ENCODE measurements at places on chromosomes 7 and 10.

DNA sequence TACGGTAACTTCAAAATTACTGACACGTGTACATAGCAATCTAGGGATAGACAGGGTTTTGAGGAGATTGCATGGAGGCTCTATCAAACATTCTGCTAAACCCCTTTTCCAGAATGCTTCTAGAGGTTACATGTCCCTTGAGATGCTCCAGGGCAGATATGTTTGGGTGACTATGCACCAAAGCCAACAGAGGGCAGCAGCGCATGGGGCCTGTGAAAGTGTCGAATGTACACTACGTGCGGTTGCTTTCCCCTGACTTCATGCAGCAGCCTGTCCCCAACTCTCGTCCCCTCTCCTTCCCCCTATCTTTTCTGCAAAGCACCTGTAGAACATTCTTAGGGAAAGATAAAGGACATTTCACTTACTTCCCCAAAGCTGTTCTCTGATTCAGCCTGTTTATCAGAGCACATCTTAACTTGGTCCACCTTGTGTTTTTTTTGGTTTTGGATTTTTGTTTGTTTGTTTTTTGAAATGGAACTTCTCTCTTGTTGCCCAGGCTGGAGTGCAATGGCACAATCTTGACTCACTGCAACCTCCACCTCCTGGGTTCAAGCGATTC is 90.2 kb downstream of the UBE3C start:
- peak; percentile 7 for DNase-seq

DNA sequence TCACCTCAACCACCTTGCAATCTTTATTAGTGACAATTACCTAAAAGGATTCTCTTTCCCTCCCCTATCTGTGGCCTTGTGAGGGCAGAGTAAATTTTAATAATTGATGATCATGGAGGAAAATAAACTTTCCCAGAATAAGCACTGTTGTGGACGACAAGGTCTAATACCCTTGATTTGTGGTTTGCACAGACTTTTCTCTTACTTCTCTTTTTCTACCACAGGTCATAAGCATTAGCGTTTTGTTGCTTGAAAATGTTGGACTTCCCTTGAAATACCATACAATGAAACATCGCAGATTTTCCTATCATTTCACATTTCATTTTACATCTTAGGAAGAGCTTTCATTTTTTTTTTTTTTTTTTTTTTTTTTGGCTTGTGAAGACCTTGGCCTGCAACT is 188.1 kb upstream of the TMEM72 start:
- no peak for DNase-seq

- DNase-seq = no peak
These were observed 203.1 kb downstream of the MGMT start for GRCh38 chr10:129670124-129670523.

DNA sequence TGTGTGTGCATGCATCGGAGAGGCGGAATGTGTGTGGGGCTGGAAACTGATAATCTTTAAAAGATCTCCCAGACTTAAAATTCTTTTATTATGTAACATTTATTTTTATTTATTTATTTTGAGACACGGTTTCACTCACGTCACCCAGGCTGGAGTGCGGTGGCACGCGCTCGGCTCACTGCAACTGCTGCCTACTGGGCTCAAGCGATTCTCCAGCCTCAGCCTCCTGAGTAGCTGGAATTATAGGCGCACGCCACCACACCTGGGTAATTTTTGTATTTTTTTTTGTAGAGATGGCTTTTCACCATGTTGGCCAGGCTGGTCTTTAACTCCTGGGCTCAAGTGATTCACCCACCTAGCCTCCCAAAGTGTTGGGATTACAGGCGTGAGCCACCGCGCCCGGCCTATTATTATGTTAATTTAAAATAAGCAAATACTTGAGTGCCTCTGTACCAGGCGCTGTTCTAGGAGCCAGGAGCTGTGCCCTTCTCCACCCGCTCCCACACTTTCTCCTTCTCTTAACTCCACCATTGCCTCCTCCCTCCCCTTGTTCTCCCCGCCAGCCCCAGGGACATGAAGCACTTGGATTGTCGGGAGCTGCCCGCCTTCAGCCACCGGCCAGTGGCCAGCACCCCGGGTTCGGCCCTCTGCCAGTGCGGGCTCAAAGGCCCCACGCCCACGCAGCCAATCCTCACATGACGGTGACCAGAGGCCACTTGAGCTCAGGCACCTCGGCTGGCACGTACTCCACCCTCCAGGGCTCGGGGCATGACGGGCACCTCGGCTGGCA is 163.6 kb downstream of the DNAJB6 start:
- no peak for DNase-seq

GRCh38 chr10:109737626-109738025 is 185.7 kb downstream of the XPNPEP1 start:
- no peak for DNase-seq

DNA sequence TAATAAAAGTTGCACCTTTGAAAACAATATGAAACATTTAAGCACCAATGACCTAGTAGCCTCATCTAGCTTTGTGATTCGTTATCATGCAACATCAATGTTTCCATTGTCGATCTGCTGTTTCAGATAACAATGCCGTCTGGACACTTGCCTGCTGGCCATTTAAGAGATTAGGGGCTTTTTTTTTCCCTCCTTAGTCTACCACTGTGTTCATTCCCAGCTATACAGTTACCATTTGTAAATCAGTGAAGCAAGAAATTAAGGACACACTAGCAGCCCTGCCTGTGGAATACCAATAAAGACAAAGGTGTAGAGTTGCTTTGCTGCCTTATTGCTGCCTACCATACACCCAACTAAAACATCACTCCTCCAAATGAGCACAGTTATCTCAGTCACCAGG is 37.6 kb upstream of the MYO3A start:
- no peak for DNase-seq

DNA sequence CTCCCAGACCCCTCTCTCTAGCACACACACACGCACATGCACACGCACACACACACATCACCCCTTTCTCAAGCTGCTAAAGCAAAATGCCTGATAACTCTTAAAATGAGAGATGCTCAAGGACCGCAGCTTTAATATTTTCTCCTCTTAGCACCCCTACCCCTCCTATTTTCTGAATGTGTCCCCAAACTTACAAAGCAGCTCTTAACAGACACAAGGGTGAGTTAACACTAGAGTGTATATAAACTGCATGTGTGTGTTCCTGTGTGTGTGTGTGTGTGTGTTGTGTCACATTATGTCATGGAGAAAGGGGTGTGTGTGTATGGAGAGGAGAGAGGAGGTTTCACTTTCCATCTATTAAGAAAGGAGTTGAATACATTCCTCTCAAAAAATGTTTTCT is 1.3 kb downstream of the PTN start:
- DNase-seq = no peak

DNA sequence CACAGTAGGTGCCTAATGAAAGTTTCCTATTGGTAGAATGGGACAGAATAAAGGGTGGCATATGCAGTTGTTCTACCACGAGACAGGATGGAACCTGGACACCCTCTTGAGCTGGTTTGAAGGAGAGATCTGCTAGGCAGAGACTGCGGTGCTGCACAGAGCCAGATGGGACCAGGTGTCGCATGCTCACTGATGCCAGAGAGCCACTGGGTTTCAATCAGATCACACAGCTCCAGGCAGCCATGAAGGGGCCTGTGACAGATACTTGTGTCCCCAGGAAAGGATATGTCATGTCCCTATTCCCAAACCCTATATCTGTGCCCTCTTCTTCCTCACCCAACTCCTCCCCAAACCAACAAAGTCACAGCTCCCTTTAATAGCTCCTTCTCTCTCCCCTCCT is 235.7 kb downstream of the PRPF18 start:
- DNase-seq = no peak

GRCh38 chr10:68135922-68136792 is 26.9 kb downstream of the MYPN start:
- DNase-seq = no peak

GRCh38 chr10:7411671-7412128 is 866 bp upstream of the SFMBT2 start:
- DNase-seq = no peak

- no peak for DNase-seq
These were observed 11.7 kb downstream of the ADIRF start for GRCh38 chr10:86979977-86980448.

DNA sequence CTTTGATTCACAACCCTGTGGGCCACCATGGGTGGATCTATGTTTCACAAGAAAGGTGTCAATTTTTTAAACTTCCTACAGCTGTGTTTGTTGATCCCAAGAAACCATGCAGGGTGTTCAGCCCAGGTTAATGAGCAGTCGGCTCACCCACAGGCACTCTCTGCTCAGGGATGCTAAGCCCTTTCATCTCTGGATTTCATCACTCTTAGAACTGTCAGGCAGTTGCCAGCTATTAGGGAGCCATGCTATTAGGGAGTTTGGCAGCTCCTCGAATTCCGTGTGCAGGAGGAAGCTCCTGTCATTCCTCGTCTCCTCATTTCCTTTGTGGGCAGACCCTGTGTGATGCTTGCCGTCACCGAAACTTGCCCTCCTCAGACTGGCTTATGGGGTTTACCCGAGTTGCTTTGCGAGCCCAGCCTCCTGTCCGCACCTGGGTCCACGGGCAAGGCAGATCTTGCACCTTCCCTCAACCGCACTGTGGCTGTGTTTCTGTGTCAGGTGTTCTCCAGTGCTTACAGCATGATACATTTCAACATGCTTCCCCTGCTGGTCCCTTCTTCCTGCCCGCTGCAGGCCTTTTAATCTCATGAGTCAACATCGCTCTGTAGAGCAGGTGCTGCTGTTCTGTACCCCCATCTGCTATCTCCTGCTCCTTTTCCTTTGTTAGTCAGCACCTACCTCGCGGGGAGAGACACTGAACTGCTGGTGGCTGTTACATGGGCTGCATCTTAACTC is 509.8 kb downstream of the SUGCT start:
- DNase-seq = no peak

- no peak for DNase-seq
These were observed 69.1 kb downstream of the ZMIZ1 start for GRCh38 chr10:79137826-79138225.

DNA sequence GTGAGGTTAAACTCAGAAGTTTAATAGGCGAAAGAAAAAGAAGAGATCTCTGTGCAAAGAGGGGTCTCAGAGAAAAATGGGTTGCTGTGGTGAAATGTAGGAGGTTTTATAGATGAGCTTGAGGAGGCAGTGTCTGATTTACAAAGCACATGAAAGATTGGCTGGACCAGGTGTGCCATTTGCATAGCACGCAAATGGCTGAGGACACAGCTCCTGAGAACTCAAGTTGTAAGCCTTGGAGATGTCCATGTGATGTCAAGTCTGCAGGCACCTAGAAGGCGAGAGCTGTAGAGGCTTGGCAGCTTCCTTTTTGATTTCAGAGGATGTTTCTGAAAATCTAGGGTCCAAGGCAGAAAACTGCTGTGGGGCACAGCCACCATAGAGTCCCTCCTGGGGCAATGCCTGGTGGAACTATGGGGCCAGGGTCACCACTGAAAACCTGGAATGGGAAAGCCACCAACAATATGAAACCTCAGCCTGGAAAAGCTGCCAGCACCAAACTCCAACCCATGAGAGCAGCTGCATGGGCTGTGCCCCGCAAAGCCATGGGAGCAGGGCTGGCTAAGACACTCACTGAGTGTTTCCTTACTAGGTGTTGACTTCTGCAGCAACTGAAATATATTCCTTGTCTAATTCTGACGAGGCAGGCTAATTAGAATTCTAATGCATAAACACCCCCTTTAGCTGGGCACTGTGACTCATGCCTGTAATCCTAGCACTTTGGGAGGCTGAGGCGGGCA is 96.9 kb upstream of the TNS3 start:
- no peak for DNase-seq

GRCh38 chr10:12908773-12909172 is 92.7 kb downstream of the CCDC3 start:
- no peak for DNase-seq

DNA sequence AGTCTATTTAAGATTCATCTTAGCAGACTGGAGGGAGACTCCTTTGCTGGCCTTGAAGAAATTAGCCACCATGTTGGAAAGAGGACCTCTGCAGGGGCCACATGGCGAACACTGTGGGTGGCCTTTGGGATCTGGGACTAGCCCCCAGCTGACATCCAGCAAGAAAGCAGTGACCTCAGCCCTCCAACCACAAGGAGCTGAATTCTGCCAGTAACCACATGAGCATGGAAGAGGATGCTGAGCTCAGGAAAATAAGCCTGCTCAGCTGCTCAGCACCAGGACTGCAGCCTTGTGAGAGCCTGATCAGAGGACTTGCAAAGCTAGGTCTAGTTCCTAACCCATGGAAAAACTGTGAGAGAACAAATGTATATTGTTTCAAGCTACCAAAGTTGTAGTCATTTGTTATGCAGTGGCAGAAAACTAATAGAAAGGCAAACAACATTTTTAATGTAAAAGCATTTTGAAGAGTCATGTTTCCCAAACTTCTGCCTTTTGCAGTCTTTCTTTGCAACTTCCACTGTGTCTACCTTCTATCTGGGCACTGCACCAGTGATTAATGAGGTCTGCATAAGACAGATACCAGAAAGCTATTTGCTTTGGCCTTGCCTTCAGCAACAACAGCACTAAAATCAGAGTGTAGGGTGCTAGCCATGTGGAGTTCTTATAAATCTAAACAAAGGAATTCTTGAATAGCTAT is 183.7 kb downstream of the FGFR2 start:
- no peak for DNase-seq

DNA sequence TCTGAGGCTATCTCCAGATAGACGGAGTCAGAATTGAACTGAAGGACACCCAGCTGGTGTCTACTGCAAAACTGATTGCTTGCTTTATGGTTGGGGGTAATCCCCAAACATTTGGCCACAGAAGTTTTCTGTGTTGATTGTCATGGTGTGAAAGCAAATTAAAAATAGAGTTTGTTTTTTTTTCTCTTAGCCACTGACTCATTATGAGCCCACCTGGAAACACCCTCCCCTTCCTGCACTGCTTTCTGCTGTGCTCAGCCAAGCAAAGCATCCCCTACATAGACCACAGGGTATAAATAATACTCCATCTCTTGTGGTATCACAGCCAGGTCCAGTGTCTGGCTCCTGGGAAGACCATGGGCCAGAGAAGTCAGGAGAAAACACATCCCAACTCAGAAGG is 6.5 kb upstream of the VWC2 start:
- no peak for DNase-seq

GRCh38 chr10:100000109-100000644 is 9.6 kb downstream of the DNMBP start:
- no peak for DNase-seq

- DNase-seq = no peak
These were observed 228.3 kb downstream of the ADARB2 start for GRCh38 chr10:1509011-1509530.

DNA sequence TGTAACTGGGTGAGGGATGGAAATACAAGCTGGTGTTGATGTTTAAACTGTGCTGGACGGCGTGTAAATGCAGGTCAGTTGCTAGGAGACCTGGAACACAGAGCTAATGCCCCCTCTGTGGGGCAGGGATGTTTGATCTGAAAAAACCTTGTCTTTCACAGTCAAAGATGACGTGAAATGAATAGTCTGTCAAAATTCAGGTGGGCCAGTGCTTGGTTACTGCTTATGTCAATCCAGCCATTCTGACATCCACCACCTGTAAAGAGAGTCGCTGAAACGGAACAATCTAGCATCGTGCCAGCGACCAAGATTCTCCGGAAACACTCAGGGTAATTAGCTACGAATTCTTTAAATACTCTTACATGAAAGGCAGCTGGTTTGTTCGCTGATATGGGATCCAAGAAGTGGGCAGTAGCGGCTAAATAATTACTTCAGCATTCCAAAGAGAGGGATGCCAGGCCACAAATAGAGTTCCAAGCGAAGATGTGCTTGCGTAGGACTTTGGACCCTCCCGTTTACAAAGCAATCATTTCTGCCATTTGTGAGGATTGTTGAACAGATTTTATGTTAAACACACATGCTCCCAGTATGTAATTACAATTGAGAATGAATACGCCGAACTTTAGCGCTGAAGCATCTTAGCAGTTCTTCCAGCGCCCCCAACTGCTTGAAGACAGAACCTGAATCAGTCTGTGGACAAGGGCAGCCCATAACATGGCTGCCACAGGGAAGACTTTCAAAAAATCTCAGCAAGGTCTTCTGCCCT is 7.3 kb upstream of the ASB4 start:
- peak; percentile 28 for DNase-seq

- no peak for DNase-seq
These were observed 39.9 kb upstream of the PIP4K2A start for GRCh38 chr10:22754296-22754695.

Data from NCI-H1092 (cell line).